ENCODE measurements at places on chromosomes 1 and 21. TPM values are rescaled to one million over a fixed set of nuclear protein-coding genes. Genes with fewer than 3 reads are reported as not detected.
A peak's percentile ranks its signal among the peaks of the same experiment; 100 is the strongest.

GRCh38 chr1:226607821-226608220 lies 59.3 kb downstream of the STUM start:
- peaks cover 5% of the 10 kb centered on the region for H3K4me1 ChIP-seq
- no peaks in the 10 kb centered on the region for H3K27me3 ChIP-seq
- no peak for DNase-seq
- no peak overlapping the region for H3K4me3 ChIP-seq
- no peaks in the 10 kb centered on the region for H3K36me3 ChIP-seq

- H3K4me1 ChIP-seq: peaks cover 11% of the 10 kb centered on the region
- H3K27me3 ChIP-seq: no peaks in the 10 kb centered on the region
- peaks cover 11% of the 10 kb centered on the region for H3K36me3 ChIP-seq
- H3K4me3 ChIP-seq: no peak overlapping the region
- DNase-seq: no peak
Observed at GRCh38 chr1:200778766-200779165, 40.1 kb downstream of the CAMSAP2 start.

- no peaks in the 10 kb centered on the region for H3K27me3 ChIP-seq
- DNase-seq: no peak
- no peak overlapping the region for H3K4me3 ChIP-seq
- no peaks in the 10 kb centered on the region for H3K36me3 ChIP-seq
Observed at GRCh38 chr1:210252621-210253051, 20.0 kb downstream of the SERTAD4 start.

DNA sequence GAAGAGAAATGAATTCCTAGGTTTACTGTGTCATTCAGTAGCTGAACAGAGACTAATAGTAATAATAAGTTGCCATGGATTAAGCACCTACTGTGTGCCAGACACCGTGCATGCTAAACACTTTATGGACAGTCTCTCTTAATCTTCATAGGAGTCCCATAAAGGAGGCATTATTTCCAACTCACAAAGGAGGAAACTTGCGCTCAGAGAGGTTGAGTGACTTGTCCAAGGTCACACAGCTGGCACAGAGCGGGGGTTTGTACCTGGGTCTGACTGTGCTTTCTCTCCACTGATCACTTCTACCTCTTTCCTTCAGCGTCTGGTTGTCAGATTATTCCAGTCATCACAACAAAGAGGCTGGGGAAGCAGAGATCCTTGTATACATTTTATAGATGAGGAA lies 91.3 kb downstream of the KIRREL1 start:
- H3K27me3 ChIP-seq: no peaks in the 10 kb centered on the region
- no peak overlapping the region for H3K4me3 ChIP-seq
- DNase-seq: no peak
- peaks cover 98% of the 10 kb centered on the region for H3K36me3 ChIP-seq

DNA sequence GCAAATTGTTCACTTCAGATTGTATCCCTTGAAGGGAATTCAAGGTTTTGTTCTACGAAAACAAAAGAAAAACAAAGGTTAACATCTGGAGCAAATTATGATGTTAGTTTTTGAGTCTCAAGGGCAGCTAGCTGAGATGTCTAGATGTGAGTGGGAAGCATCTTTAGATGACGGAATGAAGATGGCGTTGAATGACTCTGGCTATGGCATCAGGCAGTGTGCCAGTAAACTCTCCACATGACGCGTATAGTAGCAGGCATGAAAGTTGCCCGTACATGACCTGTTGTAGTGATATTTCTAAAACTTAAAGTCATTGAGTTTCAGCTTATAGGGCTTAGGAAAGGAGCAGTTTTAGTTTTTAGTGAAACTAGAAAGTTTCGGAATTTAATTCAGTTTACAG lies 12.3 kb upstream of the SDC3 start:
- no peaks in the 10 kb centered on the region for H3K4me1 ChIP-seq
- no peak overlapping the region for H3K27ac ChIP-seq
- no peaks in the 10 kb centered on the region for H3K27me3 ChIP-seq

DNA sequence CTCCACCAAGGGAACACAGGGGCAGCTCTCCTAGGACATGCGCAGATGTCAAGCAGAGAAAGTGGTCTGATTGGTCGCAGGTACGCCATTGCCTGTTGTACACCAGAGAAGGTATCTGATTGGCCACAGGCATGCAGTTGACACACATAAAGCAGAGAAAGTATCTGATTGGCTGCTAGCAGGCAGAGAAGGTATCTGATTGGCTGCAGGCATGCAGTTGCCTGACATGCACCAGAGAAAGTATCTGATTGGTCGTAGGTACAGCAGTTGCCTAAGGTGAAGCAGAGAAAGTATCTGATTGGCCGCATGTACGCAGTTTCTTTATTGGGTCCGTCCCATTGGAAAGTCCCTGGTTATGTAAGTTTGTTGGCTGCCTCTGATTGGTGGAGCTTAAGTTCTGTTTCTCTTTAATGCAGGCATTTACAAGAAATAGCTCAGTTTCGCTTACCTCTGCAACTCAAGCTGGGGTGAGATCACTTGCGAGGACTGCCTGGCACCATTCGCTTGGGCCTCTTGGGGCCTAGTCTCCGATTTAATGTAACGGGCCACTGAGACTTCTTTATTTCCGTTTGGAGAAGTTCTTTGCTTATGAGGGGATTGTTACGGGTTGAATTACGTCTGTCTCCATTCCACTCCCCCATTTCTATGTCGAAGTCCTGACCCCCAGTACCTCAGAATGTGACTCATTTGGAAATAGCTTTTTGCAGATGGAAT lies 74.2 kb downstream of the SIK1 start:
- H3K27me3 ChIP-seq: no peaks in the 10 kb centered on the region
- H3K36me3 ChIP-seq: no peaks in the 10 kb centered on the region
- DNase-seq: peak; percentile 45
- no peak overlapping the region for H3K27ac ChIP-seq

GRCh38 chr1:231861541-231862481 lies 235.2 kb downstream of the DISC1 start:
- H3K36me3 ChIP-seq: no peaks in the 10 kb centered on the region
- no peak for DNase-seq
- H3K4me3 ChIP-seq: no peak overlapping the region
- H3K4me1 ChIP-seq: no peaks in the 10 kb centered on the region

DNA sequence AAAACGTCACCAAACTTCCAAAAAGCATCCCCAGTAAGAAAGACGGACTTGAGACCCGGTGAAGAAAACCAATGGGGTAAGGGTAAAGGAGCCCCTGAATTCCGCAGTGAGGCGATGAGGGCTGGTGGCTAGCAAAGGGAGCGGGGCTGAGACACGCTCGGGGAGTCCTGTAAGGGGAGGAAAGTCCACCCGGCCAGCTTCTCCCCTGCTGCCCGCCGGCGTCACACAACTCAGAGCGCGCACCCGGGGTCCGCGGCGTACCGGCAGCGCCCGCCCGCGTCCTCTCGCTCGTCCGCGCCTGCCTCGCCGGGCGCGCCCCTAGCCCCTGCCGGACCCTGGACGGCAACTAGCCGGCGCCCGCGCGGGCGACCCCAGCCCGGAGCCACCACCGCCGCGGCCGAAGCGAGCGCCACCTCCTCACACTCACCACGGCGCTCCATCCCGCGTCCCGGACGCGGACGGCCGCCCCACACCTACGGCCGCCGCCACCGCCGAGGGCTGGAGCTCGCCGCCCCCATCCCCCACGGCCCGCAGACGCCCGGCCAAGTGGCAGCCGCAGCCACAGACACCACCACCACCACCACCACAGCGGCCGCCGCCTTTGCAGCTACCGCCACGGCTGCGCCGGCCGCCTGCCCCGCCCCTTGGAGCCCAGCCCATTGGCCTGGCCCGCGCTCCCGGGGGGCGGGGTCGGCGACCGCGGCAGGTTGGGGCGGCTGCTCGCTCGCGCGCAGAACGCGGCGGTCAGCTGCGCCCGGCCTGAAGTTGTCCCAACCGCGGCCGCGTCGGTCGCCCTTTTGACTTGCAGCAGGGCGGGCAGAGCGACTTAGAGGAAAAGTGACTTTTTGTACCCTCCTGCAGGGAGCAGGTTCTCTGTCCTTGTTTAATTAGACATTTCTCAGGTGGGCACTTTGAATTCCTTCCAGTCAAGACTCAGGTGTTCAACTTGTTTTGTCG lies 10.0 kb upstream of the ARHGAP29 start:
- no peaks in the 10 kb centered on the region for H3K4me1 ChIP-seq
- no peak overlapping the region for H3K27ac ChIP-seq
- H3K27me3 ChIP-seq: peaks cover 83% of the 10 kb centered on the region
- no peaks in the 10 kb centered on the region for H3K36me3 ChIP-seq

- H3K4me1 ChIP-seq: no peaks in the 10 kb centered on the region
- H3K4me3 ChIP-seq: no peak overlapping the region
- no peaks in the 10 kb centered on the region for H3K36me3 ChIP-seq
Observed at GRCh38 chr1:241266121-241266520, 90.9 kb downstream of the RGS7 start.

GRCh38 chr1:16617114-16617631 lies 3.8 kb upstream of the NBPF1 start:
- no peak overlapping the region for H3K27ac ChIP-seq
- no peaks in the 10 kb centered on the region for H3K27me3 ChIP-seq
- H3K4me3 ChIP-seq: no peak overlapping the region
- peaks cover 12% of the 10 kb centered on the region for H3K36me3 ChIP-seq
- no peak for DNase-seq
- peaks cover 12% of the 10 kb centered on the region for H3K4me1 ChIP-seq

DNA sequence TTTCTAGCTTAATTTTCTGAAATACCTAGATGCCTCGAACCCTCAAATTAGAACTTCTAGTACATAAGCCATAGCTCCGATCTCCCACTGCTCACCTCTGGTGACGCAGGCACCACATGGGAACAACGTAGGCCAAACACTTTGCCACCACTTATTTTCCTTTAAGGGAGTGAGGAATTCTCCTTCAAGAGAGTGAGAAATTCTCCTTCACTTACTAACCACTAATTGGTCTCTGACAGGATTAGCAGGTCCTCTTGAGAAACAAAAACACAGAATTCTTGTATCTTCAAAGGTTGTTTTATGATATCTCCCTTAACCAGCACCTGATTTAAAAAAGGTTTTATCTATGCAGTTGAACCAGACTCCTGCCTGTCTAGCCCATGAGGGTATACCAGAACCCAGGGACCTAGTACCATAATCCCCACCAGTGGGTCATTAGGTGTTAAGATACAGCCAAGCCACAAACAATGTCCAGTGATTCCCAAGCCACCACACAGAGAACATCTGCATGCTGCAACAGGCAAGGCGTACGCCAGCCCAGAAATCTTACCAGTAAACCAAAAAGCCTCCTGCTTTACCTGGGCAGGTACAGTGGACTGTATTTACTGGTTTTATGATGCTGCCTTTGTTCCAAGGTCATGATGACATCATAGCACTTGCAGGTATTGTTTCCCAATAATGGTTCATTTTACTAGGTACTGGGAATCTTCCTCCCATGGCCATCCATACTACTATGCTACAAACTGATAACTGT lies 20.3 kb upstream of the CXADR start:
- H3K36me3 ChIP-seq: no peaks in the 10 kb centered on the region
- no peak for DNase-seq
- no peak overlapping the region for H3K27ac ChIP-seq
- no peaks in the 10 kb centered on the region for H3K27me3 ChIP-seq

DNA sequence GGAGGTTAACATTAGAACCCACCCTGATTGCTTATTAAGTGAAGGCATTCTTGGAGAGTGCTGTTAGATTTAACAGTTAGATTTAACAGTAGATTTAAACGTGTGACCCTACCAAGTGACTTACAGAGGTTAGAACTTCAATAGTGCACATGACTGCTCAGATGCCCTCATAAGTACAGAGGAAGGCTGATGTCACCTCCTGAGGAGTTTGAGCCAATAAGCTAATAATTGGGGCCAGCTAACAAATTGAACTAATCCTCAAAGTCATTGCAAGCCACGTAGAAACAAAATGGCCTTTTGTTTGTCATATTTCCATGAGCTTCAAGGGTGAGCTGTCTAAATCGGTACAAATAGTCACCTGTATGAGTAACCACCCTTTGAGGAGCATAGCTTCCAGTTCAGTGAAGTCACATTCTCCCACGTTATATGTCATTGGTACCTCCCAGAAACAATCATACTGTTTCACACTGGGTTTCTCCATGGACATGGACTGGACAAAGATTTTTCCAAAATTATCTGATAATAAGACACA lies 11.7 kb downstream of the AVPR1B start:
- no peaks in the 10 kb centered on the region for H3K4me1 ChIP-seq

DNA sequence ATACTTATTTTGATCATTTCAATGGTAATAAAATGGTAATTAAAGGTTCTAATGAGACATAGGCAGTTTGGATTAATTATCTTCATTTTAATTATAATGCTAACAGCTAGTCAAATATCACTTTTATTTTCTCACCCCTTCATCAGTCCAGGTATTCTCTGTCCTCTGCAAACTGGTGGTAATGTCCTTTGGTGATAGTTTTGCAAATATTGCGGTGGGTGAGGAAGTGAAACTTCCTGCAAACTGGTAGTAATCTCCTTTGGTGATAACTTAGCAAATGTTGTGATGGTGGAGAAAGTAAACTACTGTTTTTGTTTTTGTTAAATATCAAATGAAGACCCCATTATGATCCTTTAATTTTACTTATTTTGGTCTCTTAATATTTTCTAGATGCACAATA lies 209.0 kb downstream of the AMY1C start:
- no peaks in the 10 kb centered on the region for H3K27me3 ChIP-seq
- no peak overlapping the region for H3K27ac ChIP-seq
- no peaks in the 10 kb centered on the region for H3K4me1 ChIP-seq
- H3K4me3 ChIP-seq: no peak overlapping the region

- H3K4me3 ChIP-seq: no peak overlapping the region
- no peak overlapping the region for H3K27ac ChIP-seq
- no peak for DNase-seq
- H3K4me1 ChIP-seq: no peaks in the 10 kb centered on the region
Observed at GRCh38 chr21:28111151-28111619, 881.5 kb downstream of the LTN1 start.

- DNase-seq: no peak
- peaks cover 74% of the 10 kb centered on the region for H3K27me3 ChIP-seq
- no peak within 1 kb of the TSS for H3K27ac ChIP-seq
- no peak within 1 kb of the TSS for H3K4me3 ChIP-seq
Observed at GRCh38 chr1:20185834-20186782, at the start of the genes PLA2G2C and UBXN10. Gene PLA2G2C, minus strand, starts transcription at chr1:20186518. Its CDS starts 9,155 bp downstream, at chr1:20177363. Gene UBXN10, plus strand, starts transcription at chr1:20186096. Its CDS starts 4,466 bp downstream, at chr1:20190562.

GRCh38 chr1:17825273-17826164 lies 70.4 kb downstream of the ACTL8 start:
- H3K27me3 ChIP-seq: no peaks in the 10 kb centered on the region
- no peak overlapping the region for H3K27ac ChIP-seq
- no peak overlapping the region for H3K4me3 ChIP-seq
- no peak for DNase-seq
- H3K4me1 ChIP-seq: no peaks in the 10 kb centered on the region
- H3K36me3 ChIP-seq: no peaks in the 10 kb centered on the region

GRCh38 chr1:234724516-234725176 lies 114.7 kb upstream of the IRF2BP2 start:
- no peak for DNase-seq
- H3K4me1 ChIP-seq: peaks cover 61% of the 10 kb centered on the region
- H3K36me3 ChIP-seq: no peaks in the 10 kb centered on the region
- H3K27ac ChIP-seq: peak overlapping the region; percentile 98

- H3K4me3 ChIP-seq: no peak overlapping the region
- no peaks in the 10 kb centered on the region for H3K4me1 ChIP-seq
- DNase-seq: peak; percentile 60
- no peaks in the 10 kb centered on the region for H3K36me3 ChIP-seq
Observed at GRCh38 chr1:73604739-73605138, 593.2 kb downstream of the LRRIQ3 start.

The PSEN2 gene
- 6.6 TPM for total RNA-seq

The FAM72A gene
- total RNA-seq: 20.6 TPM

The BMP8A gene
- not detected for total RNA-seq

The SLC16A4 gene
- total RNA-seq: 0.60 TPM
